ENCODE measurements at places on chromosomes 12 and 14.

DNA sequence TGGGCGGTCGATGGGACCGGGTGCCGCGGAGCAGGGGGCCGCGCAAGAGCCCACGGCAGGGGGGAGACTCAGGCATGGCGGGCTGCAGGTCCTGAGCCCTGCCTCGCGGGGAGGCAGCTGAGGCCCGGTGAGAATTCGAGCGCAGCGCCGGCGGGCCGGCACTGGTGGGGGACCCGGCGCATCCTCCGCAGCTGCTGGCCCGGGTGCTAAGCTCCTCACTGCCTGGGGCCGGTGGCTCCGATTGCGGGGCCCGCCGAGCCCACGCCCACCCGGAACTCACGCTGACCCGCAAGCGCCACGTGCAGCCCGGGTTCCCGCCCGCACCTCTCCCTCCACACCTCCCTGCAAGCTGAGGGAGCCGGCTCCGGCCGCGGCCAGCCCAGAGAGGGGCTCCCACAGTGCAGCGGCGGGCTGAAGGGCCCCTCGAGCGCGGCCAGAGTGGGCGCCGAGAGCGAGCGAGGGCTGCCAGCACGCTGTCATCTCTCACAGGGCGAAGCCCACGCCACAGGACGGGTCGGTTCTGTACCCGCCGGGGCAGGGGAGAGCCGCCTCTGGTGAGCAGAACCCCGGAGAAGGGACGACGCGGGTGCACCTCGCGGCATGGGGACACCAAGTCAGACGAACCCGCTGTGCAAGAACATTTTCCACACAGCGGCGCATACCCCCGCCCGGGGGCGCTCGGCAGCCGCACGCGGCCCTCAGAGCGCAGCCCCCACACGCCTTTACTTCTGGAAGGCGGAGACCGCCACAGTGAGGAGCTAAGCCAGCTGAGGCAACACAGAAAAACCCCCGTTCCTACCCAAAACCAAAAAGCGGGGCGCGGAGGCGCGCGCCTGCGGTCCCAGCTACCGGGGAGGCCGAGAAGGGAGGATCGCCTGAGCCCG is 1.2 kb upstream of the SIVA1 start:
- no peak for DNase-seq

DNA sequence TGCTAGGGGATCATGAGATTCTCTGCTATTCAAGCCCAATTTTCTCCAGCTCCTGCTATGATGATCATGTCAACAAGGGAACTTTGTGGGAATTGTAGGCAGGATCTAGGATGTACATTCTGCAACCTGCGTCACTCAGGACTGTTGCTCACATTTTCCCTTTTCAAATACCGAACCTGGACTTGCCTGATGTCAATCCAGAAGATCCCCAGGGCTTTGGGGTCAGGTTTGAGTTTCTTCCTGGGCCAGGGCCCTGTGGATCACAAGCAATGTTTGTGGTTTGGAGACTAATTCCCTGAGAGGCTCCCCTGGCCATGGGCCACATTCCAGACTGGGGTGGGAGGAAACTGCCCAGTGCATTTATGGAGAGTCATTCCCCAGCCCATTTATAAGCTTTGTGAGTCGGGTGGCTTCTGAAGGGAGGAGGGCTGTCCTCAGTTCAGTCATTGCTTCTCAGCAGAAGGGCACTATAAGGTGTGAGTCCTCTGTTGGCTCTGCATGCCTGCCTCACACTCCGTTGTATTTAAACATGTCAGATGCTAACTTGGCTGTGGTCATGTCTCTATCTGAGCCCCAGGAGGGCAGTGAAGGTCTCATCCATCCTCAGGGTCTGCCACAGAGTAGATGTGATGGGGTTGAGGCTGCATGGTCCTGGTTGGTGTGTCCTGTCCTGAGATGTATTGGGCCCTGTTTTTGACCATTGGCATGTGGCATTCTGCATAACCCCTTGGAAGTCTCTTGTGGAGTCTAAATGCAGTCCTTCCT is 6.5 kb downstream of the KRT86 start:
- no peak for DNase-seq

DNA sequence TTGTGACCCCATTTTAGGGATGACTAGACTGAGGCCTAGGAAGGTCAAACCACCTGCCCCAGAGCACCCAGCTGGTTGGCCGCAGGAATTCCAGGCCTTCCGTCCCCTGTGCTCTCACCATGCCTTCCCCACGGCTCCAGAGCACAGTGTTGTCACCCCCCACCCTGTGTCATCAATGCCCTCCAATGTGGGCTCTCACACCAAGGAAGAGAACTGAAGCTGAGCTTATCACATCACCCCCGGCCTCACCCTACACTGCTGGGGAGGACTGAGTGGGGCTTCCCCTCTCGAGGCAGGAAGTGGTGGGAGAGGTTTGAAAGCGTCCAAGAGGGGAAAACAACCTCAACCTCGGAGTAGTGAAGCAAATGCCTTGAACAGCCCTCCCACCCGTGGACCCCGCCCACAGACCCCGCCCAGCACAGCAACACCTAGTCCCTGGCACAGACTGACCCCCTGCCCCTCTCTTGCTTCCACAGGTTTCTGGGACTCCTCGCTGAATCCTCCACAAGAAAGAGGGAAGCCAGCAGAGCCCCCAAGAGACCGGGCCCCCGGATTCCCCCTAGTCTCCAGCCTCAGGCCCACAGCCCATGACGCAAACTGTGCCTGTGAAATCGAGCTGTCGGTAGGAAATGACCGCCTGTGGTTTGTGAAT is 97.2 kb downstream of the LGMN start:
- DNase-seq, result peak; percentile 76

DNA sequence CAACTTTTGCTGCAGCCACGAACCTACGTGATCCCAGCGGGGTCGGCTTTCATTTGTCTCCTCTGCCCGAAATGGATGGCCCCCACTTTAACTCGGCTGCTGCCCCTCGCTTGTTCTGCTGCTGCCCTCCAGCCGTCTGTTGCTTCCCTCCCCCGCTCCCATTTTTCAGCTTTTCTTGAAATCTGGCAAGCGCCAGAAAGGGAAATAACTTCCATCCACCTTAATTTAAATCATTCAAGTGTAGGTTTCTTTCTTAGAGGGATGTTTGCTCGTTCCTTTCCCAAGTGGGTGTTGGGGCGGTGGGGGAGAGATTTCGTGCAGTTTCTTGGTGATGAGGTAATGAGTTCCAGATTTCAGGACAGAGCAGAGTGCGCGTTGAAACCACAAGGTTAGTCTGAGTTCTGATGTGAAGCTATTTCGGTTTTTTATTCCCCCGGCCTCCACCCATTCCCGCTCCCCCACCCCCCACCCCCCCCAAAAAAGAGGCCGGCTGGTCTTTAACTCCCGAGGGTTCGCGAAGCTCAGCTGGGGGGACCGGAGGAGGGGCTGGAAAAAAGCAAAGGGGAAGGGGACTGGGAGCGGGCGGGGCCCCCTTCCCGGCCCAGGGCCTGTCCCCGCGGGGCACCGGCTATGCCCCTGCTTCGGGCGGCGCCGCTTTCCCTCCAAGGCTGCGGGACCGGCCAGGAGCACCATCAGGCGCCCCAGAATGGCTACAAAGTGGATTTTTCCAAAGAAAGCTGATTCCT is 2.2 kb upstream of the ZFP36L1 start:
- DNase-seq, result peak; percentile 68

GRCh38 chr12:52759218-52759617 is 17.9 kb downstream of the KRT76 start:
- DNase-seq, result no peak

DNA sequence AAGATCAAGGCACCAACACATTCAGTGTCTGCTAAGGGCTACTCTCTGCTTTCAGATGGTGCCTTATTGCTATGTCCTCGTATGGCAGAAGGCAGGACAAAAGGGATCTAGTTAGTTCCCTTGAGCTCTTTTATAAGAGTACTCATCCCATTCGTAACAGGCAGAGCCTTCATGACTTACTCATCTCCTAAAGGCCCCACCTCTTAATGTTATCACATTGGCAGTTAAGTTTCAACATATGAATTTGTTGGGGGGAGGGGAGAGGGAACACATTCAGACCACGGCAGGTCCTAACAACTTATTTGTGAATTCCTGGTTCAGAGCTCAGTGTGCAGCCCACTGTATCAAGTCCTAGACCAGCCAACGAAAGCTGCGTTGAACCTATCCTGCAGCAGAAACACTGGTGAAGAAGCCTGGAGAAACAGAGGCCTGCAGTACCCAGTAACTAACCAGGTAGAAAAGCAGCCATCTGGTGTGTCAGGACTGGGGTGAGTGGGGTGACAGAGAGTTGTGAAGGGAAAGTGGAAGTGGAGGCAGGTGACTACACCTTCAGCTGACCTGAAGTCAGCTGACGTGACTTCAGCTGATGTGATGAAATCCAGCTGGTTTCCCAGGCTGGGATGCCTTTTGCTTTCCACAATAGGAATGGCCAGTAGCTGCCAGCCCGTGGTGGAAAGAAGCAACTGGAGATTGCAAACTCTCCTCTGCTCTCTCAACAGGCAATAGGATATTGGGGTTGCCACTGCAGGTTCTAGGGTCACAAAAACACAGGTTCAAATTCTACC is 101.6 kb upstream of the PLXNC1 start:
- no peak for DNase-seq

GRCh38 chr12:90969346-90969745 is 14.4 kb upstream of the CCER1 start:
- DNase-seq, result no peak

DNA sequence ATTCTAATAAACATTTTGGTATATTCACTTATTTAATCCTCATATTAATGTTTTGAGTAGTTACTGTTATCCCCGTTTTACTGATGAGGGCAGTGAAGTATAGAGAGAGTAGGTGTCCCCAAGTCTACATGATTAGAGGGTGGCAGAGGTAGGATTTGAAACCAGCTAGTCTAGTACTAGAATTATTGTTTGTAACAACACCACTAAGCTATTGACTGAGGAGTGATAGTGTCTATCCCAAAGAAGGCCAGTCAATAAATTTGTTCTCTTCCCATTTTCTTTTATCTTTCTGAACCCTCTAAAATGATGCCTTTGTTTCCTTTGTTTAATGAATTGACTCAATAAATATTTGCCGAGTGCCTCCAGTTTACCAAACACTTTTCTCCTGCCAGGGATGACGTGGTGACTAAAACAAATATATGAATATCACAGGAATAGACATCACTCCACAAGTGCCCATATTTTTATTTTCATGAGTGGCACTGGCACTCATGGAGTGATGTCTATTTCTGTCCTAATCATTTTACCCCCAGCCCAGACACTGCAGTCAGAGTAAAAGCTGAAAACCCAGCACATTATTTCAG is 247.5 kb downstream of the SLC16A7 start:
- DNase-seq, result no peak

GRCh38 chr12:2372178-2372577 is 319.4 kb downstream of the CACNA1C start:
- no peak for DNase-seq
